A172 (cell line): ENCODE measurements at places on chromosomes 1 and 21. TPM values are rescaled to one million over a fixed set of nuclear protein-coding genes. Genes with fewer than 3 reads are reported as not detected.

- DNase-seq: no peak
Observed at GRCh38 chr1:39782103-39782502, 6.6 kb downstream of the BMP8B start.

DNA sequence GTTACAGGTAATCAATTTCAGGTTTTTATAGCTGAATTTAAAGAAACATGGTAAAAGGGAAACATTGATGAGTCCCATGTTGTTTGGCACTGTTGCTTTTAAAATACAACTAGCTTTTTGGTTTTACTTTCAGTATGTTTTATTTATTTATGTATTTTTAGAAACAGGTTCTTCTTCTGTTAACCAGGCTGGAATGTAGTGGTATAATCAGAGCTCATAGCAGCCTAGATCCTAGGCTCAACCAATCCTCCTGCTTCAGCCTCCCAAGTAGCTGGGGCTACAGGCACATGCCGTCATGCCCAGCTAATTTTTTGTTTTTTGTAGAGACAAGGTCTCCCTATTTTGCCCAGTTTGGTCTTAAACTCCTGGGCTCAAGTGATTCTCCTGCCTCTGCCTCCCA is 50.4 kb downstream of the CTTNBP2NL start:
- DNase-seq: no peak

DNA sequence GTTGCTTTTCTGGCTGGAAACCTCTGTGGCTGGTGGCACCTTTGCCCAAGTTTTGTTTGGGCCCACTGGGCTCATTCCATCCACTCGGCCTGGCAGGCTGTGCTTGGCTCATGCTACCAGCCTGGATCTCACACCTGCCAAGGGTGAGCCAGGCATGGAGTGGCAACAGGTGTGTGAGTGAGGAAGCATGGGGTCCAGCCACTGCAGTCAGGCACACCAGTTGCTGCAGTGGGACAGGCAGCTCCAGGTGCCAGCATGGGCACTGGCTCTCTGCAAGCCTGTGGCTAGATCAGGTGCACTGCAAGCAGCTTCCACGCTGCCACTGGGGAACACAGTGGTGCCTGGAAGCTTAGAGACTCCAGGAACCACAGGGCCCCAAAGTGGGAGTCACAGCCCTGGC is 57.0 kb downstream of the NUP210L start:
- DNase-seq: no peak

DNA sequence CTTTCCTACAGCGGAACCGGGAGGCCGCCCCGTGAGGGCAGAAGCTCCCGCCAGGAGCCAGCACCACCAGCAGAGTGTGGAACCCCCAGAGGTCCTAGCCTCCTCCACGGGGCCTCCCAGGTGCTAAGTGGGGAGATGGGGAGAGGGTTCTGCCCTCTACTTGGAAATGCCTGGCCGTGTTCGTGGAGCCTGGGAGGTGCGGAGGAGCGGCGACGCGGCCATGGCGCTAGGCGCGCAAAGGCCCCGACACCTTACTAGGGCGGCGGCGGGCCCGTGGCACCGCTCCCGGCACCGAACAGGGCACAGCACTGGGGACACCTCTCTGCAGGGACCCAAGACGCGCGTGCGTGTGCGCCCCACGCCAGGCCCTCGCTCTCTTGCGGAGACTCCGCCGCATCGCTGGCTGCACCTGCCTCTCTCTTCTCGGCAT is 1.3 kb upstream of the CACNA1E start:
- DNase-seq: no peak

- DNase-seq: no peak
Observed at GRCh38 chr1:156145650-156146019, 7.8 kb upstream of the SEMA4A start.

GRCh38 chr21:33033094-33033951 is 7.6 kb downstream of the OLIG2 start:
- DNase-seq: no peak

GRCh38 chr21:45140346-45140940 is 66.1 kb downstream of the ADARB1 start:
- peak; percentile 91 for DNase-seq

DNA sequence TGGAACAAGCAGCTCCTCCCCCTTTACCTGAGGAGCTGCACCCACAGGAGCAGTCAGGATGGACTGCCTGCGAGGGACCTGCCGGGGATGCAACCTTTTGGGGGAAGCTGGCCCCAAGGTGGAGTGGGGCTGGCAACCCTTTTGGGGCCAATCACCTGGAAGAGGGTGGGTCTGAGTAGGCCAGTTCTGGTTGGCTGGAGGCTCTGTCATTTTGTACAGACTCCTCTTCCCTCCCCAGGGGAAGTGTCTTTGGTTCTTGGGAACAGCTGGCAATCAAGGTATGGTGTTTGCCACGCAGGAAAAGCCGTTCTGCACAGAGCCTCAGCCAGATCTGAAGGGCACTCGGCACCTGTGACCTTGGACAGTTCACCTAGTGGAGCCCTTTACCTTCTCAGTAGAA is 280 bp upstream of the A3GALT2 start:
- no peak for DNase-seq

DNA sequence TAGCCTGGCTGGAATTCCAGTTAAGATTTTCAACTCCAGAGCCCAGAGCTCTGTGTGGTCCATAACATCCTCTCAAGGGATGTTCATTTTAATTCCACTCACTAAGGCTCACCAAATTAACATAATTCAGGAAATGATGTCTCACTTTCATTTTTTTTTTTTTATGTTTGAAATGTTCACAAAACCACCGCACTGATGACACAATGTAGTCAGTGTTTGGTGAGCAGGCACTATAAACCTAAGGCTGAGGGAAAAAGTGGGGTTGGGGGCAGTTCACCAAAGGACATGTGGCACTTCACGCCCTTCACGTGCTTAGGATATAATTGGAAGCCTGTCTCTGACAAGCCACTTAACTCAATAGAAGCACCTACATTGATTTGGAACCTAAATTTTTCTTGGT is 177.3 kb upstream of the CAMK1G start:
- no peak for DNase-seq

- peak; percentile 45 for DNase-seq
Observed at GRCh38 chr21:42191696-42192595, 27.0 kb upstream of the ABCG1 start.

DNA sequence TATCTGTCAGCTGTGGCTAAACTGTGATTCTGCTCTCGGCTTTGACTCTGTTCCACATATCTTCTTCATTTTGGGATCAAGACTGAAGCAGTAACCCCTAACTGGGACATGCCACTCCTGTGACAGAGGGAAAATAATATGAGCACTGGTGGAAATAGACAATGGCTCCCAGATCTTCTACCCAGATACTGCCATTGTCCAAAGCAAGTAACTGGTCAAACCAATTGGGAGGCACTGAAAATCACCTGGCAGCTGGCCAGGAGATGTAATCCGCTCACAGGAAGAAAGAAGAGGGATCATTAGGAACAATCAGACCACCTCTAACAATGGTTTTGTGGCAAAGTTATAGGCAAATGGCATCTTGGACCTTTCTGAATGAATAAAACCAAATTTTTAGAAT is 10.7 kb downstream of the SNX7 start:
- DNase-seq: no peak

The GBP7 gene
- not detected in 2 replicates for total RNA-seq

DNA sequence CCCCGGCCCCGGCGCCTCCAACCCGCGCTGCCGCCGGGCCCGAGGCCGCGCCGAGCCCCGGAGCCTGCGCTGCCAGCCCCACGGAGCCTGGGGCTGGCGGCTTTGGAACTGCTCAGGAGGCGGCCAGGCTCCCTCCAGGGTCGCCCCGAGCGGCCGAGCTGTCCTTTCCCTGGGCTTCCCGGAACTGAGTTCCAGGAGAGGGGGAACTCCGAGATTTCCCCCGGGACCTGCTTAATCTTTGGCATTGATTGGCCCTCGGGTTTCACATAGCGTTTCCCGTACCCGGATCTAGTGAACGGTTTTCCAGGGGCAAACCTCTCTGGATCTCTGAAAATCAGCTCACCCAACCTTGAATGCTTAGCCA is 504 bp downstream of the H6PD start:
- peak; percentile 3 for DNase-seq

DNA sequence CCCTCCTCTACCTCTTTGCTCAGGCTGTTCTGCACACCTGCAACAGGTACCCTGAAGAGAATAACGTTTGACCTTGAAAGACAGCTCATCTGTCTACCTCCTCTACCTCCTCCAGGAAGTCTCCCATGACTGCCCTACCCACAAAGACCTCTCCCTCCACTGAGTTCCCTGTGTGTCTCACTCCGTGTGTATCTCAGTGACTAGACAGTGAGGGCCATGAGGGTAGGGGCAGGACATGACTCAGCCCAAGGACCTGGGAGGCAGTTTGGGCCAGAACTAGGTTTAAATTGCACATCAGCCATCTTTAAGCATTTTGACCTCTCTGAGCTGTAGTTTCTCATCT is 32.0 kb upstream of the LRP8 start:
- no peak for DNase-seq

- DNase-seq: no peak
Observed at GRCh38 chr1:78045563-78045925, 222 bp upstream of the GIPC2 start.

The RHD gene
- not detected in 2 replicates for total RNA-seq

DNA sequence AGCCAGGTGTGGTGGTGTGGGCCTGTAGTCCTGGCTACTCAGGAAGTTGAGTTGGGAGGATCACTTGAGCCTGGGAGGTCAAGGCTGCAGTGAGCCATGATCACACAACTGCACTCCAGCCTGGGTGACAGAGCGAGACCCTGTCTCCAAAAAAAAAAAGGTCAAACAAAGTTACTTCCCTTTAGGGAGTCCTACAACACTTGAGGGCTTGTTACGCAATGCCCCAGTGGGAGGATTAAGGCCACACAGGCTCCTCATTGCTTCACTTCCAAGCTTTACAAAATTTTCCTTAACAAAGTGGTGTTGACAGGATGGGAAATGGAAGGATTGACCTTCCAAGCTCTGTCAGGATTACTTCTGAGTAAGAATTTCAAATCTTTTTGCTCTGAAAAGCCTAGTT is 6.2 kb upstream of the EXTL1 start:
- DNase-seq: no peak

The ADGRL4 gene
- total RNA-seq: not detected in 2 replicates

DNA sequence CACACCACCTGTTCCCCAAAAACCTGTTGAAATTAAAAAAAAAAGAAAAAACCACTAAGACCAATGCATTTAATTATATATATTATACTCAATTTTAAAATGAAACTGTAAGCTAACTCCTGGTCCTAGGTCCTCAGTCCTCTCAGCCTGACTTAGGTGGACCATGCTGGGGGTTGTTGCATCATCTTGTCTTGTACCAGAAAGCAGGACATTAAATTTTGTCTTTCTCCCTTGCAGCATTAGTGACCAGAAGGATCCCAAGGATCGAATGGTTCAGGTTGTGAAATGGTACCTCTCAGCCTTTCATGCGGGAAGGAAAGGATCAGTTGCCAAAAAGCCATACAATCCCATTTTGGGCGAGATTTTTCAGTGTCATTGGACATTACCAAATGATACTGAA is 97.6 kb downstream of the NRDC start:
- no peak for DNase-seq

DNA sequence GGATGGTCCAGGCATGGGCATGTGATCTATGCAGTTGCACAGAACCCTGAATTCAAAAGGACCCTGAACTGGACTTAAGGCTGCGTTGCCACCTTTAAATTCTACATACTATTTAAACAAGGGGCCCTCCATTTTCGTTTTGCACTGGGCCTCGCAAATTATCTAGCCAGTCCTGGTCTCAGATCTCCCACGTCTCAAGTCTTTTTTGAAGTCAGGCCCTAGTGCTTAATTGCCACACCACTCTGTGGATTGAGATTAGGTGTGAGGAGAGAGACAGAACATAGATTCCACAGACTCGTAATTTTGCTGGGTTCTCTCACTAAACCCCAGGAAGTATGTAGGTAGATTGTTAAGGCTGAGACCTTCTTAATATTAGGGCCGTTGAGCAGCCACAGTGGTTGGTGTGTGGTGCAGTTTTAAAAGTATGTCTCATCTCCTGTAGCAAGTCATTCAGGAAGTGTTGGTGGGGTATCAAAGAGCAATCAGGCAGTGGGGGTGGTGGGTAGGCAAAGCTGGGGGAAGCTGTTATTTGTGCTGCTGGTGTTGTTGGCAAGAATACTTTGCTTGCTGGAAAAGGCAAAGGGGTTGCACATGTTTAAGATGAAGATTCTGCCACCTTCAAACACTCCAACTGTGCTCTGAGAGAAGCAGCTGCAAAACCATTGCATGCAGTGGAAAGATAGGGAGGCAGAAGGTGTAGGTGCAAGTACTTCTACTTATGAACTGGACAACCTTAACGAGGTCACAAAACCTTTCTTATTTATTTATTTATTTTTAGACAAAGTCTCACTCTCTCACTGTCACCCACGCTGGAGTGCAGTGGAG is 11.2 kb downstream of the CD84 start:
- DNase-seq: no peak

The CYYR1 gene
- total RNA-seq: not detected in 2 replicates

- DNase-seq: no peak
Observed at GRCh38 chr21:15240848-15241247, 176.0 kb upstream of the NRIP1 start.

The CBR3 gene
- 28.5 and 31.7 TPM in 2 replicates for total RNA-seq

DNA sequence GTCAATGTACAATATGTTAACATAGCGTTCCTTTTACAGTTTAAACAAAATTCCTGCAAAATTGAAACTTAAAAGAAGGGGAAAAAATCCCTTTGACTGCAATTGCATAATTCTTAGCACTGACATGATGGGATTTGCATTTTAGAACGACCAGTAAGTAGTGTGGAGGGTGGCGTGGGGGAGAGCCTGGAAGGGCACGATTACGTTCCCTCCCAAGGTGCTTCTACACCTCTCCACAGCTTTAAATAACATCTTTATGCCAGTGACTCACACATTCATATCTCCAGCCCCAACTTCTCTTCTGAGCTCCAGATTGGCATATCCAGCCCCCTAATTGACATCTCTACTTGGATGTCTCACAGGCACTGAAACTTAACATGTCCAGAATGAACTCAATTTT is 64.3 kb downstream of the OLFML3 start:
- DNase-seq: no peak

The RPL11 gene
- total RNA-seq: 609 and 964 TPM in 2 replicates

- DNase-seq: peak; percentile 41
Observed at GRCh38 chr1:168488138-168488537, 55.7 kb downstream of the XCL2 start.

The NCAM2 gene
- total RNA-seq: 1.4 and 4.8 TPM in 2 replicates

GRCh38 chr1:225896937-225897549 is 8.1 kb upstream of the LEFTY1 start:
- DNase-seq: peak; percentile 74

GRCh38 chr1:159800177-159800930 is 1.8 kb upstream of the FCRL6 start:
- DNase-seq: peak; percentile 41

GRCh38 chr1:240652549-240652948 is 40.6 kb upstream of the GREM2 start:
- no peak for DNase-seq

The IL19 gene
- not detected in 2 replicates for total RNA-seq

The ADAMTS5 gene
- total RNA-seq: 0.02 and 0.10 TPM in 2 replicates
